ENCODE measurements at places on chromosomes 2 and 18. TPM values are rescaled to one million over a fixed set of nuclear protein-coding genes. Genes with fewer than 3 reads are reported as not detected.

PHOSPHO2 gene
- total RNA-seq: 6.0 TPM

RIT2 gene
- total RNA-seq: not detected

CGREF1 gene
- total RNA-seq: 0.92 TPM

GPR17 gene
- total RNA-seq: not detected

MATN3 gene
- 0.83 TPM for total RNA-seq

DLGAP1 gene
- 1.2 TPM for total RNA-seq

SPATA3 gene
- total RNA-seq: not detected

DNA sequence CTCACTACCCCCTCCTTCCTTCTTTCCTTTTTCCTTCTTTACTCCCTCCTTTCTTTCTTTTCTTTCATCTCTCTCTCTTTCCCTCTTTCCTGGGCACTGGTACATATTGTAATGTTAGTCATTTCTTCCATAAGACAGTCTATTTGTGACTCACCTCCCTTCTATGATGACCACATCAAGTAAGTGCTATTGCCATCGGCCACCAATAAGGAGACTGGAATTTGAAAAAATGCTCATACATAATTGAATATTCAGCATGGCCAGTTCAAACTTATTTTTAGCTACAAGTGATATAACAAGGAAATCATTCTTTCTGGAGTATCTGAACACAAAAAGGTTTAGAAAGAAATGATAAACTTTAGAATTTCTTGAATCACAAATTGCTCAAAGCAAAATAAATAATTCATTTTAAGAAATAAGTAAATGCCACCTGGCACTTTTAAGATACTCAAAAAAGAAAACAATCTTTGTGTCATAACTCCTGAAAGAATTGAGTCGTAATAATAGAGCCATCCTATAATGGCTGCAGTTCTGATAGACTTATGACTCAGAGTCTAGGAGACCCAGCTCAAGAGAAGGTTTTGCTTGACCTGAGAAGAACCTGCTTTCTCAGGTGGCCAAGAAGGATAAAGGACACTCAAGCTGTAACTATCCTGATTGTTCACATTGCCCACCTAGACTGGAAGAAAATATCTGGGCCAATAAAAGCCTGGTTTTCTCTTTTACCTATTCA is 51.6 kb upstream of the CCBE1 start:
- DNase-seq: no peak

GRCh38 chr2:183605440-183605839 is 481.2 kb downstream of the NUP35 start:
- DNase-seq: no peak

DNA sequence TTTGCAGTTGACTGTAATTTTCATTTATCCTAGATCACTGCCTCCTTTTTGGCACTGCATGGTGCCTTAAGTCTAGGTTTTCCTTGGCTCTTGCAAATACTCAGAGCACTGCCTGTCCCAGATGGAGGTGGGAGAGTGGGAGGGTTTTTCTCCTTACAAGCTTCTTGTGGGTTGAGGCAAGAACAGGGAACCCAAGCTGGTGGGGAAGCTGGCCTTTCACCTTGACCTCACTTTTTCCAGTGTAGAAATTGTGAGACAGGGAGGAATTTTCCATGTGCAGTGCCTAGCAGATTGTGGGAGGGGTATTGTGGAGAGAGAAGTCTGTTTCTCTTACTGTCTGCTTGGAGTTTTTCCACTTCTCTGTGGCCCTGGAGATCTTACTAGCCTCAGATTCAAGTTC is 21.5 kb downstream of the GALNT1 start:
- DNase-seq: no peak

GRCh38 chr2:69828938-69829255 is 563 bp upstream of the GMCL1 start:
- no peak for DNase-seq

DNA sequence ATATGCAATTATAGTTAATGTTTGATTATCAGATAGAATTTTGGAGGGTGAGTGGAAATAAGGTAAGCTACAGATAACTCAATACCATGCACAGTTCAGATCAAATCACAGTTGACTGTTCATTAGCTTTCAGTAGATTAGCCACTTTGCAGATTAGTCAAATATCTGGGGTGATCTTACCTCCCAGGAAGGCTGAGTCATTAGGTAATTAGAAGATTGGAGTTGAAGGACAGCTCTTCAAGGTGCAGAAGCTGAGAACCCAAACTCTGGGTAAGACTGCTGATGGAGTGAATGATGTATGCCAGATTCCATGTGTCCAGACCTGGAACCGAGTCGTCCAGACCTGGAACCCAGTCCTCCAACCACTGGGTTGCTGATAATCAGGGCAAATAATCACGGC is 262.8 kb upstream of the UBE2E3 start:
- no peak for DNase-seq

DNA sequence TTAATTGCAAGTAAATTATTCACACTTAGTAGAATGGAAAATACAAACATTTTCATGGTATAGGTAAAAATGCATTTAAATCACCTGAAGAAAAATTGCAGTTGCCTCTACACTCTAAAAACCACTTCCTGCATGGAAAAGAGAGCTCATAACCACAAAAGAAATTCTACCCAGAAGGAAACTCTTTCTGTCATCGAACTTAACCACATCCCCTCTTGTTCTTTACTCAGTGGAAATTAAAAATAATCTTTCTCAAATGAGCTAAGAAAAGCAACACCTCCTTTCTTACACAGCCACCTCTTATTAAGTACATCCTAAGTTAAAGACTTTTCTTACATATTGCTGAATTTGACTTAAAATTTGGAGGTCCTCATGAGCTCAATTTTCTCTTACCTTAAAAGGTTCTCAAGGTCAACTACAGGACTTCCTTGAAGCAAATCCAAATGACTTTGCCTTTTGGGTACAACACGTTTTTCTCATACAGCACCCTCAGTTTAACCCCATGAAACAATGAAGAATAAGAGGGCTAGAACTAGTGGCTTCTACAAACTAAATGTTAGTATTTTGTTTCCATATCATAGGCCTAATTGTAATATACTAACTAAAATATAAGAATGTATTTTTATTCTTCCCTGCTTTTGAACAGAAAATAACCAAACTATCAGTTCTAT is 109.1 kb upstream of the CRIM1 start:
- no peak for DNase-seq

DNA sequence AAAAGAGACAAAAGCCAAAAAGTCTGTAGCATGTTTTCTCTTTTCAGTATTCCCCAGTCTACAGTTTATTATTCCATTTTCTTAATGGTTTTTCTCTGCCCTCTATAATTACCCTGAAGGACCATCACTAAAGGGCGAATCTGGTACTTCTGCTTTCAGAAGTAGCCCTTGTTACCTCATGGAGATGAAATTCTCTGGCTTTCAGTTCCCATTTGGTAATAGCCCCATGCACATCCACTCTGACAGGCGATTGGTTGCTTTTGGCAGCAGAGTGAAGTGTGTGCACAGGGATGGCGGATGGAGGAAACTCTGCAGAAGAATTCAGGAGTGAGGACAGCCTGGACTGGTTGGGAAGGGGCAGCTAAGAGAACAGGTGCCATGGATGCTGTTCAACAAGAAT is 66.3 kb upstream of the NABP1 start:
- no peak for DNase-seq

DNA sequence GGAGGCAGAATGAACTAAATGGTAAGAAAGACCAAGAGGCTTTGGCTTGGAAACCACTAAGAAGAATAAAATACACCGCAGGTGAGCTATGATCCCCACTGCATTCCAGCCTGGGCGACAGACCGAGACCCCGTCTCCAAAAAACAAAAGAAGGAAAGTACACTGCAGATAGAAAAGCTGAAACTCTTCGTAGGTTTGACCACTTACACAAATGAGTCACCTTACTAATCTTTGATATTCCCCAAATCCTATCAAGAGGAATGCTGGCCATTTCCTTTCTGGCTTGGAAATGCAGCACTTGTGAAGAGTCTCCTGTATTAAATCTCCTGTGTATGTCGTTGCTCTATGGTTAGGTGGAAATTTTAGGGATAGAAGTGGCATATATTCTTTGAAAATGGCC is 108.8 kb downstream of the MTCL1 start:
- DNase-seq: no peak

GRCh38 chr2:54969940-54970338 is 80.3 kb downstream of the RTN4 start:
- no peak for DNase-seq

GRCh38 chr2:141311430-141311829 is 819.4 kb downstream of the LRP1B start:
- DNase-seq: no peak
